ENCODE measurements at places on chromosomes 2 and 18.

DNA sequence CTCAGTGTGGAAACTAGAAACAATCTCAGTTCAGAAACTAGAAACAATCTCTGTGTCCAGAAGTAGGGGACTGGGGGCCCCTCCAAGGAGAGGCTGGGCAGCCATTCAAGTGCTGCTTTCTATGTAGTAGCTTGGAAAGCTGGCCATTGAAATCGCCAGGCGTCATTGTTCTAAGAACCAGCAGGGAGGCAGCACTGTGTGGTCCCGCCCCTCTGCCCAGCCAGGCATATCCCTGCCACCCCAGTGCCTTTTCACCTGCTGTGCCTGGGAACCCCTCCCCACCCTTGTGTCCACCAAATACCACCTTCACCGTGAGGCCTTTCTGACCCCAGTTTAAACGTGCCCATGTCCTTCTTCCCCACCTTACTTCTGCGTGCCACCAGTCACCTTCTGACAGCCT is 221.6 kb downstream of the GBX2 start:
- DNase-seq, result no peak

GRCh38 chr2:73101626-73102256 is 11.0 kb downstream of the RAB11FIP5 start:
- DNase-seq, result peak; percentile 11

DNA sequence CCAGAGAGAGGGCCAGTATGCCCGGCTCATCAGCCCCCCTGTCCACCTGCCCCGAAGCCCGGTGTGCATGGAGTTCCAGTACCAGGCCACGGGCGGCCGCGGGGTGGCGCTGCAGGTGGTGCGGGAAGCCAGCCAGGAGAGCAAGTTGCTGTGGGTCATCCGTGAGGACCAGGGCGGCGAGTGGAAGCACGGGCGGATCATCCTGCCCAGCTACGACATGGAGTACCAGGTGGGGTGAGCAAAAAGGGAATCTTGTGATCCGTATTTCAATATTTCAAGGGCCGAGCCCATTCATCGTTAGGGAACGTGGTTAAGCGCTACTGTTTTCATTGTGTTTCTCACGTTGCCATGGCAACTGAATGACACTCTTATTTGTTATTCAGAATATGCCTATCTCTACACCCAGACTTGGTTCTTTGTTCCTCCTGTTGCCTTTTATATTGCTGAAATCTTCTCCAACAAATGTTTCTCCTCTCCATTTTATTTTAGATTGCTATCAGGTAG is 81.5 kb downstream of the NRP2 start:
- peak; percentile 31 for DNase-seq

DNA sequence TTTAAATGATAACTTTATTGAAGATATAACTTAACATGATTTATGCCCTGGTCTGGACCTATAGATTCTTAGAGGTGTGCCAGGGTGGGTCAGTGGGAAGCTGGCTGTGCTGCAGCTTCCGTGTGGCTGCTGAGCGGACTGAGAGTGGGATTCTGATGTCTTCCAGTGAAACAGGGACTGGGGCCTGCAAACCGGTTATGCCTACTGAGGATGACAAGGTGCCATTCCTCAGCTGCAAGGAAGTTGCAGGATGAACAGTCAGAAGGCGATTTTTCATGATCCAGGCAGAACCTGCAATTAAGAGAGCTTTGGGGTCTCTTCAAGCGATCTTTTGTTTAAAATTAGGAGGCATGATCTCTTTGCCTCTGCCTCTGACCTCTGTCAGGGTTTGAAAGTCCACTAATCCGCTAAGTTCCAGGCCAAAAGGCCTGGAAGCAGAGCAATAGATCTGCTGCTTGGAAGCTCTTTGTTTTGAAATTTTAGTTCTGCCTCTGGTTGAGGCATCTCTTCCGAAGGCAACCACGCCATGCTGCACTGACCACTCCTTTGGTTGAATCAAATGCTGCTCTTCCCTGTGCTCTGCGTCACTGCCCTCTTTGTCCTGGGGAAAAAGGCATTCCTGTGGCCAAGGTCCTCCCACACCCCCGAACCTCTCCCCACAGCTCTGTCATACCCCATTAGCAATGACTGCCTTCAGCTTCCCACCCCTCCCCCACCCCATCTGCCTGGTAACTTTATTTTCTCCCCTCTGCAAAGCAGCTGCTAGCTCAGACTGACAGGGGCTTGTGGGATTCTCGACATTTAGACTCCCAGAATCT is 2.0 kb downstream of the TMEM169 start:
- no peak for DNase-seq

All from ovary (tissue), 10 donors.